Activated naive CD4-positive, alpha-beta T cell treated with anti-CD3 and anti-CD28 coated beads, Interleukin-2, amount 50 U/mL, for 72 hours (primary cell): ENCODE measurements at places on chromosomes 12 and 14.

DNA sequence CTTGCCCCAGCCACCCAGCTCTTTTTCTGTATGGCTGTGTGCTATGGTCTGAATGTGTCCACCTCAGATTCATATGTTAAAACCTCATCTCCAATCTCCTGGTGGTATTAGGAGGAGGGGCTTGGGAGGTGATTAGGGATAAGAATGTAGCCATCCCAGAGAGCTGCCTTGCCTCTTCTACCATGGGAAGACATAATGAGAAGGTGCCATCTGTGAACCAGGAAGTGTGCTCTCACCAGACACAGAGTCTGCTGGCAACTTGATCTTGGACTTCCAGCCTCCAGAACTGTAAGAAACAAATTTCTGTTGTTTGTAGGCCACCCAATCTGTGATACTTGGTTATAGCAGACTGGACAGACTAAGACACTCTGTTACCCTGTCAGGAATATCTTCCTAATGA is 22.8 kb upstream of the JPH4 start:
- no peak for DNase-seq

- DNase-seq, result no peak
Measured at GRCh38 chr12:95231190-95231589, 13.6 kb downstream of the VEZT start.

DNA sequence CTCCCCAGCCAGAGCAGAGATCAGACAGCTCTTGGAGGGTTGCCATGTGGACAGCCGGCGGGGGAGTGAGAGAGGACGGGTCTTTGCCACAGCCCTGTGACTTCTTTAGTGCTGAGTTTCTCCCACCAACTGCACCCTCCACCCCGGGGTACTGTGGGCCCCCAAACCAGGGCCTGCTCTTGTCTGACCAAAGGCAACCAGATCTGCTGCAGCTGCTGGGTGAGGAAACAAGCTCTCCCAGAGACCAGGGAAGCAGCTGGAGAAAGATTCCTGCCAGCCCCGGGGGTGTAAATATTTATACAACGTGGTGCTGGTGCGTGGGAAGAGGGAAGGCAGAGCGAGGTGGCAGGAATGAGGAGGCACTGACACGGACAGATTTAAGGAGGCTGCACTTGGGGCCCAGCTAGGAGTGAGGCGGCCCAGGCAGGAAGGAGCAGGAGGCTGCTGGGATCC is 14.3 kb upstream of the ZFP36L1 start:
- no peak for DNase-seq

DNA sequence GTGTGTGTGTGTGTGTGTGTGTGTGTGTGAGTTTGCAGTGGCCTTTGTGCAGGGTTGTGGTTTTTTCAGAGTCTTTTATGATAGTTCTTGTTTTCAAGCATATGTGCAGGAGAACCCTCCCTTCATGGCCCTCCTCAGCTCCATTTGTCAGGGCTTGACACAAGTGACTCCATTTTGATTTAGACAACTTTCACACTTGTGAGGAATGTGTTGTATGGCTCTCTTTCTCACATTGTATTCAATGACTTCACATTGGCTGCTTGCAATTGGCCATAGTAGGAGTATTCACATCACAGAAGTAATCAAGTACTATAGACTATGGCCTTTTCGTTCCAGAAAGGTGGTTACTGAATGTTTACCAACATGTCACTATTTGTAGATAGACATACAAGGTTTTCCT is 133.1 kb downstream of the SLC38A1 start:
- DNase-seq, result no peak

GRCh38 chr14:80679273-80679672 is 262.3 kb downstream of the CEP128 start:
- no peak for DNase-seq

DNA sequence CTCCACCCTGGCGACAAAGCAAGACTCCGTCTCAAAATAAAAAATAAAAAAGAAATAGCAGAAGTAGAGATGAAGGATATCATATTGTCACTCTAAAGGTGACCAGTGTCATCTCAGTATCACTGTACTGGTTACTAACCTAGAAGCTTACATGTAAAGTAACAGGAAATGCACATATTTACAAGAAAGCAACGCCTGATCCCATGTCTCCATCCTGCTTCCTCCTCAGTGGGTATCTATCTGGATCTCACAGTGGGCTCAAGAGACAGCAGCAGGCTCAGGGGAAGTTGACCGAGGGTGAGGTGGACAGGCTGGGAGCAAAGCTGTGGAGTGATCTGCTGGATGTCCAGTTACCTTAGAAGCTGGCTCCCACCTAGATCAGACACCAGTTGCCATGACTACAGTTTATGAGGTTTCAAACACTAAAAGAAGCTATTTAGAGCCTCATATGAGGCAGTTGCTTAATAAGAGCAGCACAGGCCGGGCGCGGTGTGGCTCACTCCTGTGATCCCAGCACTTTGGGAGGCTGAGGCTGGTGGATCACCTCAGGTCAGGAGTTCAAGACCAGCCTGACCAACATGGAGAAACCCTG is 10.5 kb downstream of the MTRFR start:
- no peak for DNase-seq

- no peak for DNase-seq
Measured at GRCh38 chr14:85416771-85417170, 113.2 kb upstream of the FLRT2 start.

DNA sequence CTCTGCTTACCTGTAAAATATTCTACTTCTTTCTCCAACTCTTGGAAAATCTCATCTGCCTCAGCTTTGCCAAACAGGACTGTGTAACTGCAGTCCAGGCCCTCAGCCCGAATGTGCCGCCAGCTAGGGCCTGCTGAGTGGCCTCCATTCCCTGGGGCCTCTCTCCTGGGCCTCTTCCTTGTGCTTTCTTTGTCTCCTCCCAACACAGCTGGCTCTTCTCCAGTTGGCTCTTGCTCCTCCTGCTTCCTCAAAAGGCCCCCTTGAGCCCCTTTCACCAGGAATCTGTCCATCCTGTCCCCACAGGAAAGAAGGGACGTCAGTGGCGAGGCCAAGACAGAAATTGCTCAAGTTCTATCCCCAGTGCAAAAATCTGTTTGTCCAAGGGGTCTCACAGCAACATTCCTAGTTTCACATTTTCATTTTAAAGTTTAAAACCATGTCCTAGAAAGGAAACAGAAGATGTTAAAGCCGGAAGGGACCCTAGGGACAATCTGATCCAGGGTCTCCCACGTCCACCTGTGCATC is 713 bp downstream of the ALKBH2 start:
- no peak for DNase-seq

DNA sequence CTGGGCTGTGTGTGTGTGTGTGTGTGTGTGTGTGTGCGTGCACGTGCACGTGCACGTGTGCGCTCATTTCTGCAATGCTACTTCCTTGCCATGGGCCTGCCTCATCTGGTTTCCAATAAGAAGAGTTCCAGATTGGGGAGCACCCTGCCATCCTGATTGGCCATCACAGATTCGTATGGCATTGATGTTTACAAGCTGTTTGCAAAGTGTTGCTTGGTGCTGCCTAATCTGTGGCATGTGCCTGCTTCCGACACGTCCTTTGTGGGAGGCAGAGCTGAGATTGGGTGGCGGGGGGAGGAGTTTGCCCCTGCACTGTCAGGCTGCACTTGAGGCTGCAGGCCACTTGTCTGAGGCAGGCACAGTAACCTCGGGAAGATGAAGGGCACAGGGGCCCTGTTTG is 39.2 kb downstream of the SAMD4A start:
- no peak for DNase-seq

- no peak for DNase-seq
Measured at GRCh38 chr12:95634622-95635621, 83.6 kb upstream of the USP44 start.

- DNase-seq, result no peak
Measured at GRCh38 chr12:4849115-4849541, 60.6 kb upstream of the KCNA1 start.

DNA sequence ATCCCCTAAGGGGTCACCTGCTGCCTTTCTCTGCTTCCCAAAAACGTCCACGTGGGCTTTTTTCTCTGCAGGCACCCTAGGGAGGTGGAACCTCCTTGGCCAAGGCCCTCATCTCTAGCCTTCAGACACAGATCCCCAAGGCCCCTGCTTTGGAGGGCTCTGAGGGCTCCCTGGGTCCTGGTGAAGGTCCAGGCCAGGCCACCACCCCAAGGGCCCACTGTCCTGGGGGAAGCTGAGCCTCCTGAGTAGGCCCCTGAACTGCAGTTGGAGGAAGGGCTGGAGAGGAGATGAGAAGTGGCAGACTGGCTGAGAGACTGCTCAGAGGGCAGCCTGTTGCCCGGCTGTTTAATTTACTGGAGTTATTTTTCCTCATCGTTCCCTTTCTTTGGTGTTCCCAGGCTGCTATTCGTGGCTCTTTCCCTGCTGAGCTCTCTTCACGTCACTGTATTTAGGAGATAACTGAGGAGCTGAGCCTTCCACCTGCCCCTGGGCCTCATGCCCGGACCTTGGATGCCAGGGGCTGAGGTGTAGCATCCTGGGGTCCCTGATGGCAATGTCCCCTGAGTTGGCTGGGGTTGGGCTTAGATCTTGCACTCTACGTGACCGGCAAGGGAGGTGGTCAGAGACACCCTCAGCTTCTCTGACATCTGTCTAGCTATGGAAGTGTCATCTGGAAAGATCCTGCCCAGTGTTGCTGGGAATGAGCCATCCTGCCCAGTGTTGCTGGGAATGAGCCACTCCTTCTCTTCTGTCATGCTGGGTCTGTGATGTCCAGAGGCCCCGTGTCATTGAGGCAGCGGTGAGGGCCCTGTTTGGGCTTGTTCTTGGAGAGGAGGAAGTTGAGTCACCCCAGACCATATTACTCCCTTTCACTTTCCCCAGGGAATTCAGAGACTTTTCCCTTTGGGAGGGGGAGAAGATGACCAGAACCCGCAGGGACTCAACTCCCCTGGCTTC is 139.8 kb downstream of the TSPAN9 start:
- no peak for DNase-seq

- no peak for DNase-seq
Measured at GRCh38 chr14:89202413-89203190, 214.4 kb downstream of the FOXN3 start.

GRCh38 chr12:29208060-29208459 is 59.0 kb downstream of the FAR2 start:
- DNase-seq, result no peak

GRCh38 chr12:76569685-76570604 is 10.4 kb upstream of the OSBPL8 start:
- no peak for DNase-seq
